H1 (cell line): ENCODE measurements at places on chromosomes 2 and 18.

DNA sequence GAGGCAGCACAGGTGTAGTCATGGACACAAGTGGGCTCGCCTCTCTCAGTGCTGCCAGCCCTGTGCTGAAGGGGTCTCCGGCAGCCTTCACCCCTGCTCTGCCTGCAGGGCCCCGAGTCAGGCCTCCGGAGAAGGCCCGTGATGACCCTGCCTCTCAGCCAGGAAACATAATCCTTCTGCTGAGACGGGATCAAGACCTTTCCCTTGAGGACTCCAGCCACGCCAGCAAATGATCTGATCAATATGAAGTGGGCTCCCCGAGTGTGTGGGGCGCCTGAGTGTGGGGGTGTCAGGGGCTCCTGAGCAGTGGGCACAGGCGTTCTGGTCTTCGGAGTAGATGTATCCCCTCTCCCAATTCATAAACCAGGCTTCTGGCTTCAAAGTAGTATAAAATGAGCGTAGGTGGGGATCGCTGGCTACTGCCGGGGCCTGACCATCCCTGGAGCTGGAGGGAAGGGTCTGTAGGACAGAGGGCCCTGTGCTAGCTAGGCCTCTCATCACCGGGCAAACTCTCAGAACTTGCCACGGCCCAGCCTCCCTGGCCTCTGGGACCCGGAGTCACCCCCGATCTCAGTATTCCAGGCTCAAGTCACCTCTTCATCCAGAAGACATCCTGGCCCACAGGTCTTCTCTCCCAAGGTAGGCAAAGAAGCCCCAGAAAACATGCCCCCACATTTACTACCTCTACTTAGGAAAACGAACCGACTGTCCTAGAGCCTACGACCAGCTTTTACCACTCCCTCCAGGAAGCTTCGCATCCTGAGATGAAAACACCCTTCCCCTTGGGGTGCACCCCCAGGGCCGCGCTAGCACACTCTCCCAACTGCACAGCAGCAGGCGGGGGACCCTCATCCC is 33.6 kb downstream of the CRACDL start:
- no peak overlapping the region for H3K4me3 ChIP-seq
- no peaks in the 10 kb centered on the region for H3K4me1 ChIP-seq
- H3K27ac ChIP-seq = no peak overlapping the region
- no peak for DNase-seq

DNA sequence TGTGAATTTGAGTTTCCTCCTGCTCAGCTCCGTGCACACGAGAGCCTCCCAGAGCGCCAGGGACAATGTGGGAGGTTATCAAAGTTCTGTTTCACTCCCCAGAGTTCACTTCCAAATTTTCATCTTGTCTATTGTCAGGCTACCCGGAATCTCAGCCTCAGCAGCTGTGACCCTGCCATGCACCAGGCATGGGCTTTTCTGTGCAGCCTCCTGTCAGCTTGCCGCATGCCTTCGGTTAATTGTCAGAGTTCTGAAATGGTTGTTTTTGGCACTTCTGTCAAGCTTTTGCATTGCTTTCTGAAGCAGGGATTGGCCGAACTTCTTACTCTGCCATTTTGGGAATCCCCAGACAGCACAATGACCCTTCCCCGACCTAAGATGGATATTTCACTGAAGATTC is 60.4 kb downstream of the SH3YL1 start:
- DNase-seq = no peak
- H3K4me1 ChIP-seq = peaks cover 2% of the 10 kb centered on the region; the same call in 1 of the 2 replicates
- H3K4me3 ChIP-seq = no peak overlapping the region
- H3K36me3 ChIP-seq = no peaks in the 10 kb centered on the region

- H3K4me1 ChIP-seq = no peaks in the 10 kb centered on the region; the same call in none of the 2 replicates
- H3K27ac ChIP-seq = no peak overlapping the region
- peaks cover 70% of the 10 kb centered on the region for H3K36me3 ChIP-seq
- no peak for DNase-seq
Observed at GRCh38 chr2:65075605-65076344, 19.6 kb downstream of the CEP68 start.

DNA sequence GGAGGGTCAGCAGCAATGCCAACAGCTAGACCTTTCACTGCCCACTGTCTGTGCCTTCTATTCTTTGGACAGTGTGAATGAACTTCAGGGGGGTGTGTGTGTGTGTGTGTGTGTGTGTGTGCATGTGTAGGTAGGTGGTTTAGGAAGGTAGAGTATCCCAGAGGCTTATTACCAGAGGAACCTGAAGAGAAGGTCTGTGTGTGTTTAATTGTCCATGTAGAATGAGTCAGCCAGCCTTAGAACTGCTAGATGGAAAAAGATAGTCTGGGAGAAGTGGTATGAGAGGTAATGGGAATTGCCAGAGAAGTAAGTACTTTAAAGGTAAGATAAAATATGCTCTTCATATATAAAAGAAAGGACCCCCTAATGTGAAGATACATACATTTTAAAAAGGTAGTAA is 522.2 kb downstream of the PIK3C3 start:
- H3K27me3 ChIP-seq = no peaks in the 10 kb centered on the region
- H3K36me3 ChIP-seq = no peaks in the 10 kb centered on the region
- H3K4me3 ChIP-seq = no peak overlapping the region

DNA sequence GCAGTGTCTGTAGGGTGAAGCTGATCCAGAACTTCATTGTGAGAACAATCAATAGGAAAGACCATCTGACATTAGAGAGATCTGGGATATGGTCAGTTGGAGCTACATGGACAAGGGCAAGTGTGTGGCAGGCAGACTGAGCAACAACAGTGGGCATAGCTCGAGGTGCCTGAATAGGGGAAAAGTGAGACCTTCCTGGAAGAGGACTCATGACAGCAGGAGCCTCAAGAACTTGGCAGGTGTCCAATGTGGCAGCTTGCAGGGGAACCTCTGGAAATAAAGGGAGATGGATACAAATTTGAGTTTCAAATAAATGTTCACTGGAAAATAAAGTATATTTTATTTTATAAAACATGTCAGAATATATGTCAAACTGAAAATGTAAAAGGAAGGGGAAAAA is 117.9 kb downstream of the TANC1 start:
- H3K36me3 ChIP-seq = no peaks in the 10 kb centered on the region
- no peaks in the 10 kb centered on the region for H3K4me1 ChIP-seq
- H3K27ac ChIP-seq = no peak overlapping the region
- no peak overlapping the region for H3K4me3 ChIP-seq
- no peaks in the 10 kb centered on the region for H3K27me3 ChIP-seq

DNA sequence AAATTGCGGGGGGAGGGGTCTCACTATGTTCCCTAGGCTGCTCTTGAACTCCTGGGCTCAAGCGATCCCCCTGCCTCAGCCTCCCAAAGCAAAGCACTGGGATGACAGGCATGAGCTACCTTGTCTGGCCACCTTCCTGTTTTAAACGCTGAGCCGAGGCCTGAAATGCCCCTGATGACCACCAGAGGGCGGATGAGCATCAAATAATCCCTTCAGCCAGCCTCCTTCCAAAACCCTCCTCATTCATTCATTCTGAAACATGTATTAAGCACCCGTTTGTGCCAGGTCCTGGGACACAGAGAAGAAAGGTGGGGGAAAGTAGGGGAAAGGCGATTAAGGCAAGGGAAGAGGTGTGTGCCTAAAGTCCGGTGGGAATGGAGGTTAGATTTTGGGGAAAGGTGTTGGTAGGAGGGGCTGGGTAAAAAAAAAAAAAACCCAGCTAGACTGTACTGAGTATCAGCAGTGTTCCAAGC is 30.7 kb upstream of the PTMA start:
- peaks cover 39% of the 10 kb centered on the region for H3K4me1 ChIP-seq
- no peak for DNase-seq
- no peaks in the 10 kb centered on the region for H3K27me3 ChIP-seq
- H3K4me3 ChIP-seq = no peak overlapping the region
- H3K36me3 ChIP-seq = no peaks in the 10 kb centered on the region

GRCh38 chr2:72778410-72778809 is 47.4 kb downstream of the EXOC6B start:
- DNase-seq = no peak
- no peaks in the 10 kb centered on the region for H3K36me3 ChIP-seq
- no peak overlapping the region for H3K27ac ChIP-seq
- no peaks in the 10 kb centered on the region for H3K27me3 ChIP-seq
- no peaks in the 10 kb centered on the region for H3K4me1 ChIP-seq
- H3K4me3 ChIP-seq = no peak overlapping the region

DNA sequence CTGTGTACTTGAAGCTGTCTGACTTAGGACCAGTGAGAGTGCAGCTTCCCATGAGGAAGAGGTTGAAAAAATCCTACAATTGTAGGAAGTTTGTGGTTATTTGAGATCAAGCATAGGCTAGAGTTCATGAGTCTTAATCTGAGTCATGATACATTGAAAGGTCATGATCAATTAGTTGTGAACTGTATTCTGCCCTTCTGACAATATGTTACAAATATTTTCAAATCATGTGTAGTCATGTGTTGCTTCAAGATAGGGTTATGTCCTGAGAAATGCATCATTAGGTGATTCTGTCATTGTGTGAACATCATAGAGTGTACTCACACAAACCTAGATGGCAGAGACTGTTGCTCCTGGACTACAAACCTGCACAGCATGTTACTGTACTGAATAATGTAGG is 68.4 kb upstream of the MFF start:
- no peaks in the 10 kb centered on the region for H3K36me3 ChIP-seq
- H3K4me1 ChIP-seq = no peaks in the 10 kb centered on the region
- no peak overlapping the region for H3K27ac ChIP-seq
- no peak for DNase-seq

- no peaks in the 10 kb centered on the region for H3K36me3 ChIP-seq
- no peak overlapping the region for H3K4me3 ChIP-seq
- DNase-seq = no peak
- peaks cover 5% of the 10 kb centered on the region; the same call in 1 of the 2 replicates for H3K4me1 ChIP-seq
Observed at GRCh38 chr2:47249157-47249900, 94.2 kb upstream of the STPG4 start.

- no peak overlapping the region for H3K27ac ChIP-seq
- DNase-seq = no peak
- peak overlapping the region; percentile 80 for H3K4me3 ChIP-seq
- H3K27me3 ChIP-seq = peaks cover 46% of the 10 kb centered on the region
Observed at GRCh38 chr2:192196421-192197194, 1.9 kb upstream of the TMEFF2 start.

DNA sequence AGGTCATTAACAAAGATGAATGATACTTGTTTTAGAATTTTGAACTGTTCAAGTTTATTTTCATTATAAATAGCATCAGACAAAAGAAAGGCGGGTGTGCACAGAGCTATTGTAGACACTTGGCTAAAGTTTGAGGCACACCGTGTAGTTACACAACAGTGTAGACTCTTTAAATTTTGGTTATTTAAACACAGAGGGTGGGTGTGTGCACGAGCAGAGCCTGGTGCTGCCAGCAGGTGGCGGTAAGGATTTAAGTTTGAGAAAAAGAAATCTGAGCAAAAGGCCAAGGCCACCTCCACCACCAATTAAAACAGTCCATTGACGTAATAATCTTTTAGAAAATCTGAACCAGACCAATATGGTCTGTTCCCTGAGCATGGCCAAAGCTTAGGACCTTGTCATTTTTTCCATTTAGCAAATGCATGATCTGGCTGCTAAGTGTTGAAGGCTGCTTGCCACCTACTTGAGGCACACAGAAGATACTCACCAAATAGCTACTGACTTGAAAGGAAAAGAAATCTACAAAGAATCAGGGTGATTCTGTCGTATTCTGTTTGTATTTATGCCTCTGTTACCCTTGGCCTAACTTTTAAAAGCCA is 14.3 kb downstream of the COPS7B start:
- H3K27ac ChIP-seq = no peak overlapping the region
- peaks cover 12% of the 10 kb centered on the region for H3K36me3 ChIP-seq
- H3K4me3 ChIP-seq = no peak overlapping the region
- peak; percentile 78 for DNase-seq
- H3K27me3 ChIP-seq = no peaks in the 10 kb centered on the region

- H3K36me3 ChIP-seq = no peaks in the 10 kb centered on the region
- peaks cover 13% of the 10 kb centered on the region for H3K4me1 ChIP-seq
- H3K27me3 ChIP-seq = no peaks in the 10 kb centered on the region
- no peak for DNase-seq
- no peak overlapping the region for H3K27ac ChIP-seq
Observed at GRCh38 chr2:217966423-217967070, 36.2 kb downstream of the TNS1 start.

DNA sequence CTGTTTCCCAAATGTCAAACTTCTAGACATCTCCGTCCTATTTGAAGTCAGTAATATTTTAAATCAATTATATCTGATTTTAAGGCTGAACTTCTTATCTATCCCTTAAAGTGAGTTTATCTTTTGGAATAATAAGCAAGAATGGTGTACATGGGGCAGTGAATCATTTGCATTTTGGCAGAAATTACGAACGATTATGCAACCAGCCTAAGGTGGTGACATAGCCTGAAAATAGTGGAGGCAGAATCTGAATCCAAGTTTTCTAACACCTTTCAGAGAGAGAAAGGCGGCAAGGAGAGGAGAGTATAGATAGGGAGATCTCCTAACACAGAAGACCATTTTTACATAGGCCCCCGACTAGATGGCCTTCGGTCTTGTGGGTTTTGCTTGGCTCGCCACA is 10.7 kb downstream of the ZBTB14 start:
- no peak overlapping the region for H3K4me3 ChIP-seq
- no peak for DNase-seq
- no peaks in the 10 kb centered on the region for H3K27me3 ChIP-seq

- no peaks in the 10 kb centered on the region for H3K36me3 ChIP-seq
- no peaks in the 10 kb centered on the region for H3K4me1 ChIP-seq
- no peaks in the 10 kb centered on the region for H3K27me3 ChIP-seq
Observed at GRCh38 chr2:14932285-14932684, 299.8 kb downstream of the LRATD1 start.

GRCh38 chr18:45399146-45399545 is 216.1 kb upstream of the SLC14A2 start:
- no peaks in the 10 kb centered on the region for H3K4me1 ChIP-seq
- no peaks in the 10 kb centered on the region for H3K36me3 ChIP-seq

DNA sequence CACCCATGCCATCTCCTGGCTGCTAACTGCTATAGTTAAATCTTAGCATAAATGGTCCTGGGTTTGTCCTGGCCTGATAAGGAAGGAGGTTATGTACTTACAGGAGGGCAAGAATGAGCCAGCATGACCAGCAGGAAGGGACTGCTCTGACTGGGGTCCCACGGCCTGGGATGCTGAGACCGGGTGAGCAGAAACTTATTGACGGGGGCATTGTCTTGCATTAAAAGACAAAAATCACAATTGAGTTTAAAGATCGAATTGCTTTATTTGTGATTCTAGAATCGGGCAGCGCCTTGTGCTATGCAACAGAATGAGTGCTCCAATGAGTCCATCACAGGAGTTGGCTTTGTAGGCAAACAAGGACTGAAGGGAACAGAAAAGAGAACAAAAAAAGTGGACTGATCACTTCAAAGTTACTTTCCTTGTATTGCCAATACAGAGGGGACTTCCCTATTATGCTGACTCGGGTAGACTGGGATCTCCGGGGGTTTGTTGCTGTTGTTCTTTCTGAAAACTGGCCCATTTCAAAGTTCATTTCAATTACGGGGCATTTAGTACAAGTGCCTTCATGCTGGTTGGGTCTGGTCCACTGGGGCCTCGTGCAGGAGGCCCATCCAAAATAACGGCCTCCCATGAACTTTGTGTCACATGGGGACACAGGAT is 87.1 kb upstream of the SLC66A3 start:
- no peak overlapping the region for H3K4me3 ChIP-seq
- H3K27ac ChIP-seq = no peak overlapping the region
- H3K36me3 ChIP-seq = no peaks in the 10 kb centered on the region
- H3K27me3 ChIP-seq = no peaks in the 10 kb centered on the region
- peaks cover 3% of the 10 kb centered on the region; the same call in 1 of the 2 replicates for H3K4me1 ChIP-seq
